ENCODE measurements at places on chromosomes 6 and 20.

DNA sequence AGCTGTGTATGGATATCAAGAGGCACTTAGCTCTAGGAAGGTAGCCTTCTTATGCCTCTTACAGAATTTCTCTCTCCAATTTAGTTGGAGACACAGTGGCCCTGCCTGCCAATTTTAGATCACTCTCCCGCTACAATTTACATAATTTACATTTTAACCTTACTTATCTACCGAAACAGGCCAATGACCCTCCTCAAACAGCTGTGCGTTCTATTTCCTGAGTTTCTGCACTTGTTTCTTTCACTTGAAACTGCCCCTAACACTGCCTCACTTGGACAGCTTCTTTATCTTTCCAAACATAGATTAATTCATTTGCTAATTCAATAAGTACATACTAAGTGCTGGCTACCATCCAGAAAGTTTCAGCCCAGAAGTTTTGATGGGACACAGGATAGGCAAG, 52.9 kb upstream of the HDDC2 start:
- no peak for DNase-seq

DNA sequence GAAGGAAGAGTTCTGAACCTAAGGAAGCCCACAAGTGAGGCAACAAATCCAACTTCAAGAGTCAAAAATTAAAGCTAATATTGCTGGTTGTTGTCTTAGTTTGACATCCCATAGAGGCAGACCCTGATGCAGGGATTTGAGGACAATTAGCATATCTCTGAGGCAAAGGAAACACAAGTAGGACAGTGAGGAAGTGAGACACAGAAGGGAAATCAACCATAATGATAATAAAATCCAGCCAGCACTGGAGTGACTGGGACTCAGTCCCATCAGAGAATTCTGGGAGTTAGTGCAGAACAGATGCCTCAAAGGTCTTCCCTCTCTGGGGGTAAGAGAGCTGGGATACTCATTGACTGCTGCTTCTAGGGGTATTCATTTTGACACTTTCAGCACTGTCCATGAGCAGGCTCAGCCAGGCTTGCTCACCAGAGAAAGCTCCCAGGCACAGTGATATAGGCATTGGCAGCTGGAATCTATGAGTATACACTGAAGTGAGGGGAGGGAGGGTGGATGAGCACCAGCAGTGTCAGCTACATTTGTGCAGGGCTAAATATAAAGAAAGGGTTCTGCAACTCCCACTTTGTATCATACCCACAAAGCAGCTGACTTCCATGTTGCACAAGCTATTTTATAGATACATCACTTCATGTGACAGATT, 43.4 kb upstream of the SPTLC3 start:
- DNase-seq: no peak

GRCh38 chr6:25054469-25054868, 118.7 kb upstream of the RIPOR2 start:
- no peak for DNase-seq

- no peak for DNase-seq
Observed at GRCh38 chr6:16751251-16751946, 9.9 kb downstream of the ATXN1 start.

DNA sequence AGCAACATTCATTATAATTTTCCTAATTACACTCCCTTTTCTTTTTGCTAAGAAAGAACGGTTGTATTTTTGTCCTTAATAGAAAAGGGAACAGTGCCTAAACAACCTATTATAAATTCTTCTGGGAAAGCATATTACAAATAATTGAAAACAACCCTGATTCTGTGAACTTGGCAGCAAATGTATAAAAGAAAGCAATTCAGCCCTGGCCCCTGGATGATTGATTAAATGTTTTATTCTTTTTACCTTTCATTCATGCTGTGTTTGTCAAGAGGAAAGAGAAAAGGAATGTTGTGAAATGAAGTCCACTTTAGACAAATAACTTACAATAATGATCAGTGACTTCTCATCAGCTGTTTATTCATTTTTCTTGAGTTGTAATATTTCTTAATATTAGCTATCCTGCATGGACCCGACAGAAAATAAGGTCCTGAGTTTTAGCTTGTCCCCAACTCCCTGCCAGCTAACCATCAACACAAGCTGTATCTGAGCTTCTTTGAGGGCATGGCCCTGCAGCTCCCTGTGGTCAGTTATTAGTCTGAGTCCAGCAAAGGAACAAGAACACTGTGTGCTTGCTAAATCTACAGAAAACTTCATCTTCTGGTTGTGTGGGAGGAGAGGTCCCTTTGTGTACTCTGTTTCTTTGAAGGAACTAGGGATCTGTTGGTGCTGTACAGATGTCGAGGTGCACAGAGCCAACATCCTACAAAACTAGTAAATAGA, 248.2 kb downstream of the LAMA2 start:
- DNase-seq: no peak

DNA sequence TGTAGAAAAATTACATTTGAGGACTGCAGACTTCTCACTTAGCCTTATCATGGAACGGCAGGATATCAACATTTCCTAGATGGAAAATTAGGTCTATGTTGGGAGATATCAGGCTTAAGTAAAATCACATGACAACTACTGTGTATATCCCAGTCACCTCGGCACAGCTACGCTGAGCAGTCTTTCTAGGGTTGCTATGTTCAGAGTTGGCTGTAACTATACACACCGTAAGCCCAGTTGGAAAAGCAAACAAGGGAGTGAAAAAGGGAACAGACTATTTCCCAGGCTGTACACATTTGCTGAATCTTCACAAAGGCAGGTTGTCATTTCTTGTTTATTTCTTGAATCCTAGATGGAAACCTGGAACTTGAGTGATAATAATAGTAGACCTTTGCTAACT, 80.7 kb upstream of the PTPRK start:
- DNase-seq: no peak

DNA sequence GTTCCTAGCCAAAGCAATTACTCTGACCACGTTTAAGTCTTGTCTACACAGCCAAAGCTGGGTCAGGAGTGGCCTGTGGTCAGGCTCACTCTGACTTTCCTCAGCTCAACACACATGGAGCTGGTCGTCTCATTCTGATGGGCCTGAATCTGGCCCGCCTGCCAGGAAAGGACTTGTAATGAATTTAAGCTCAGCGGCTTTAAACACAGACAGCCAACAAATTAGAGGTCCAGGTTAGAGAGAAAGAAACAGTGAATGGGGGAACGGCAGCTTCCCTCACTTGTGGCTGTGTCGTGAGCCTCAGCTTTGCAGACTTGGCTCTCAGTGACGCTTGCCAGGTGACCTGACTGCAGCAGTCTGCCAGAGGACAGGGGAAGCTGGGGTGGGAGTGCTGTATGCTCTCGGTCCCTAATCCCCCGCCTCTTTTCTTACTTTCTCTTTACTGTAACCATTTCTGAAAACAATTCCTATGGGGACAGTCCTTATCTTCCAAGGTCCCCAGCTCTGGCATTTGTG, 121.9 kb upstream of the AGPAT4 start:
- DNase-seq: no peak

DNA sequence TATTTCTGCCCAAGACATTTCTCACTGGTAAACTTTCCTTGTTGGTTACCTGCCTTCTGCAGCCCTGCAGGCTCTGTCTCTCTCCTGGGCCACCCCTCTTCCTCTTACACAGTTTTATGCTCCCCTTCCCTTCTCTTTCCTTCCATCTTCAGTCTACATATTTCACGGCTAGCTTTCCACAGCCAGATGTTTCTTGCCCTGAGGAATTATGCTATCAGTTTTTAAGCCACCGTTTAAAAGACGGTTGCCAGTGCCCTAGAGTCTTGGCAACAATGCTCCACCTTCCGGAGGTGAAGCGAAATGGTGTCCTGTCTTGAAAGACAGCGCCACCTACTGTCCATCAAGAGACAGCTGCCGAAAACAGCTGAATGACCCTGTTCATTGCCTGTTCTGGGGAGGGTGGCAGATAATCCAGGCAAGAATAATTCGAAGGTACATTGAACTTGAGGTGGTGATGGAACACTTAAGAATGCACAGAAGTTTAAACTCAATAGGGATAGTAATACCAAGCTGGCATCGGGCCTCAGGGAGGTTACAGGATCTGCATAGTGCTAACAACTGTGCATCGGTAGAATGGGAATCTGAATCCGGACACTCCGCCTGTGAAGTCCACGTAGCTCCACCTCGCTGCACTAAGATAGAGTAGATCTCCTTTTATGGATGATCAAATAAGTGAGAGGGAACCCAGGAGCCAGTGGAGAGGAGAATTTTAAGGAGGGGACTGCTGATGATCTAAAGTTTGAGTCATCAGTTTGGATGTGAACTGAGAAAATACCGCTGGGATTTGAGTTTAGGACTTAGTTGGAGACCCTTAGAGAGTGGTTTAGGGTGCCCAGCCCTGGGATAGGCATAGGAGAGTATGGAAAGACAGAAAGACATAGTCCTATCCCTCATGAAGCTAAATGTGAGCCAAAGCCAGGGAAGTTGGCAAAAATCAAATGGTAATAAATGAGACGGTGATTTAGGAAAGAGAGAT, 4.8 kb upstream of the TRIM40 start:
- peak; percentile 70 for DNase-seq

DNA sequence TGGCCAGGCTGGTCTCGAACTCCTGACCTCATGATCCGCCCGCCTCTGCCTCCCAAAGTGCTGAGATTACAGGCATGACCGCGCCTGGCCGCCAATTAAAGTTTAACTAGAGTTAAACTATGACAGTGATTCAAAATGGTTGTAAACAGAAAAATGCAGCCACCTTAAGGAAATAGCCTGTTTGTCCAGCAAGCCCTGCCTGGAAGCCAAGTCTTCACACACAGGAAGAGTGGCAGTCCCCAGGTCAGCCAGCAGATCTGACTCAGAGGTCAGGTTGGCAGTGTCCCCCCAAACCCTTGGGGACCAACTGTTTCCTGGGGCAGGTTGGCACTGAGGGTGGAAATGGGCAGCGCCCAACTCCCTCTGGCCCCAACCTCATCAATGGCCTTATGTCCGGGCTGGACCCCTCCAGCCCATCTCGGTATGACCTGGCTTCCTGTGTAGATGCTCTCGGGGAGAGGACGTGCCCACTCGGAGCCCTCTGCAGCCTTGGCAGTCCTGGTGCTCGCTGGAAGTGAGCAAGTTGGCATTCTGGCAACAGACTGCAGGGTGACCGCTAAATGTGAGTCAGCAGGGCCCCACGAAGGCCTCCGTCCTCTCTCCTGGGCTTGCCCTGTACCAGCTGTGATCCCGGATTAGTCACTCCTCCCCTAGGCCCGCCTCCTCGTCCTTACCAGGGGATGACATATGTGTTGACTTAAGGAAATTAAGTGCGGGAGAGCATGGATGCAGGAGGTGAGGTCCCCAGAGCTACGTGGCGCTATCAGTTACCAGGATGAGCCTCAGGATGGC, 9.7 kb upstream of the HSP90AB1 start:
- peak; percentile 88 for DNase-seq

GRCh38 chr6:98576791-98577190, 257.6 kb upstream of the POU3F2 start:
- no peak for DNase-seq

DNA sequence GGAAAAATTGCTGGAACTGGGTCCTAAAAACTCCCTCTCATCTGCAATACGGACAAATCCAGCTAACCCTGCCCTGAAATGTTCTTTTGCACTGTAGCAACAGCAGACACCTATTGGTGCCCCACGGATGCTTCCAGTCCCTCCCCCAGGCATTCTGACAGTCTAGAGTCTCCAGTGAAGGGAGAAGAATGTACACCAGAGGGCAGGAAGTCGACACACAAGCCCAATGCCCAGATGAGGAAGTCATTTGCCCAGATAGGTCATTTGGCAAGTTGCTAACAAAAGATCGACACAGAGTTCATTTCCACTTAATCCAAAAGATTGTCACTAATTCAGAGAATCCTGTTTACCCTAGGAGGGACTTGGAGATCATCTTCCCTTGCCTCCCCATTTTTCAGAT, 293.0 kb upstream of the PRDM1 start:
- no peak for DNase-seq

DNA sequence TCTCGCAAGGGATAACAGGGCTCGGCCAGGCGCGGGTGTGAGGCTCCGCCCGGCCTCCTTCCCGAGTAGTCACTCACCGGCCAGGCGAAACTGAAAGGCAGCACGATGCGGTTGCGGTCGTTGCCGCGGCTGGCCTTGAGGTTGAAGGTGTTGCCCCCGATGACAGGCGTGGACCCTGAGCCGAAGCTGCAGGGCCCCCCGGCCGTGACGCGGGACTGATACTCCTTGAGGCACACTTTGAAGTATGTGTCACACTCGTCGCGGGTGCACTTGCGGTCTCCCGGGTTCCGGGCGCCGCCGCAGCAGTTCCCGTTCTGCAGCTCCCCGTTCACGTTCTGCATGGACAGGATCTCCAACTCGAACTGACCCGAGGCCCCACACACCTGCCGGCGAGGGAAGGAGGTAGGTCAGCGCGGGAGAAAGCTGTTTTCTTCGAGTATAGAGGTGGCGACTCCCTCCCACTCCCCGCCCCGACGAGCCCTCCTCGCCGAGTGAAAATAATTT, 1.1 kb downstream of the JAG1 start:
- peak; percentile 63 for DNase-seq

DNA sequence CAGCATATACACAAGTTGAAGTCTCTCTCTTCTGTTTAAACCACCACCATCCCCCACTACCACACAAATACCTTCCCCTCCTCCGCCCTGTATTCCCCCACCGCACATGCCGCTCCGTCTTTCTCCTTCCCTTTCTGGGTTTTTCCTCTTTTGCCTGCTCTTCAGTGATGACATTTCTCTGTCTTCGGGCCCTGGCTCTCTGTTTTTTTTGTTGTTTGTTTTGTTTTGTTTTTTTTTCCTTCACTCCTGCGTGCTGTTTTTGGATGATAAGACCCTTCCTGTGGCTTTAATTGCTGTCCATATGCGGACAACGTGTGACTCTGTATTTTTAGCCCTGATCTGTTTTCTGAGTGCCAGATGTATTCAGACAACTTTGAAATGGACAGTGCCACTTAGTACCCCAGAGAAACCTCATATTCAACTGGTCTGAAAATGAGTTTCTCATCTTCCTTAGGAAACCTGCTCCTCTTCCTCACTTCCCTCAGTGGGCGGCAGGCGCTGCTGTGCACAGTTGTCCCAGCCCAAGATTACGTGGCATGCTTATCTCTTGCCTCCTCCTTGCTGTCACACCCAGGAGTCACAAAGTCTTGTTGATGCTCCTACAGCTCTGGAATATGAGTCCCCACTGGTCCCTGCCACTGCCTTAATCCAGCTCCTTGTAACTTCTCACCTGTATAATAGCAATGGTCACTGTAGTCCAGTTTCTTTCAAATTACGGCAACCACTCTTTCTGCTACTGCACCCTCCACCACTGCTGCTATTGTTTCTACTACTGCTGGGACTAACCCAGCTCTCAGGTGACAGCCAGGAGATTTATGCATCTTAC, 8.2 kb downstream of the PPP1R14C start:
- DNase-seq: no peak

DNA sequence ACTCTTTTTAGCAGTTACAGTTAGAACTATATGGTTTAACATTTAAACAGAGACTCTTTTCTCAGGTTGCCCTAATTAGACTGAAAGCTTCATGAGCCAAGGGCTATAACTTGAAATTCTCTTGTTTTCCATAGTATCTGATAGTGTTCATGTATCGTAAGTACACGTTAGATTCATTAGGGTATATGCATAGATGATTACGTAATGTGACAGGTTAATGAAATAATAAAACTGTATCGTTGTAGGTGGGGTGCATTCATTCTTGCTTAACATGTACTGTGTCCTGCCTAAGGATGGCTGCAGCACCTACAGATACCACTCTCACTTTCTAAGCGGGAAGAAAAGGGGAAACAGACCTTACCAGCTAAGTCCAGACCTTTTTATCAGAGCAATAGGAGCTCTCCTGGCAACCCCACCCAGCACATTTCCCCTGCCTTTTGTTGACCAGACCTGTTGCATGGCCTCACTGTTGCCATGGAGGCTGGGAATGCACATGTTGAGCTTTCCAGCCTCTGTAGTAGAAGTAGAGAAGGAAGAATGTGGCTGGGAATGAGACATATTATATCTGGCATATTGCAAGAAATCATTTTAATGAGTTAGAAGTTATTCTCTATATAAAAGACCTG, 83.0 kb downstream of the MAP3K4 start:
- no peak for DNase-seq
